ENCODE measurements at places on chromosomes 5 and 9.

- DNase-seq: peak; percentile 43
Observed at GRCh38 chr5:138610918-138611677, 35.9 kb upstream of the HSPA9 start.

- no peak for DNase-seq
Observed at GRCh38 chr9:32554107-32554506, 1.7 kb upstream of the TOPORS start.

GRCh38 chr5:107557051-107557658, 113.6 kb downstream of the EFNA5 start:
- DNase-seq: no peak

DNA sequence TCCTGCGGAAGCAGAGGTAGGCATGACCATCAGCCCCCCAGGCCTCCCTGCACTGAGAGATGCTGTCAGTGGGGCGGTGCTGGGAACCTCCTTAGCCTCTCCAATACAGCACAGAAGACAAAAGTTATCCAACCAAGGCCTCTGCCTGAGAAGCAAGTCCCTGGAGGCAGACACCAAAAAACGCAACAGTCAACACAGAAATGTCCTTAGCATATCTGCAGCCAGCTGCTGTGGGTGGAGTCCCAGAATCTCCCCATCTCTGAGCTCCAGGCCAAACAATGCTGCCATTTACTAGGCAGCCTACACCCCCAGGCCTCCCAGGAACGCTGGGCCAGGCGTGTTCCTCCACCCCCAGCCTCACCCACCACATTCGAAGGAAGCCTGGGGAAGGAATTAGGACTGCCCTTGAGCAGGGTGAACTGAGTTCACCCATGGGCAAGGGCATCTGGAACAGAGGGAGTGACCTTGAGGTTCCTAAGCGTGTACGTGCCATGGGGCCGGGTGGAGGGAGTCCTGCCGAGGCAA, 43.7 kb downstream of the STK10 start:
- no peak for DNase-seq

- peak; percentile 90 for DNase-seq
Observed at GRCh38 chr9:75869236-75869635, 21.2 kb upstream of the PCSK5 start.

DNA sequence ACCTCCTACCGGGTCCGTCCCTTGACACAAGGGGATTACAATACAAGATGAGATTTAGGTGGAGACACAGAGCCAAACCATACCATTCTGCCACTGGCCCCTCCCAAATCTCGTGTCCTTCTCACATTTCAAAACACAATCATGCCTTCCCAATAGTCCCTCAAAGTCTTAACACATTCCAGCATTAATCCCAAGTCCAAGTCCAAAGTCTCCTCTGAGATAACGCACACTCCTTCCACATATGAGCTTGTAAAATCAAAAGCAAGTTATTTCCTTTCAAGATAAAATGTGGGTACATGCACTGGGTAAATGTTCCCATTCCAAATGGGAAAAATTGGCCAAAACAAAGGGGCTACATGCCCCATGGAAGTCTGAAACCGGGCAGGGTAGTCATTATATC, 463.9 kb upstream of the CDH9 start:
- DNase-seq: no peak

- DNase-seq: peak; percentile 34
Observed at GRCh38 chr9:5825223-5825622, 7.7 kb downstream of the ERMP1 start.

GRCh38 chr5:16025681-16026080, 153.9 kb downstream of the MARCHF11 start:
- no peak for DNase-seq

DNA sequence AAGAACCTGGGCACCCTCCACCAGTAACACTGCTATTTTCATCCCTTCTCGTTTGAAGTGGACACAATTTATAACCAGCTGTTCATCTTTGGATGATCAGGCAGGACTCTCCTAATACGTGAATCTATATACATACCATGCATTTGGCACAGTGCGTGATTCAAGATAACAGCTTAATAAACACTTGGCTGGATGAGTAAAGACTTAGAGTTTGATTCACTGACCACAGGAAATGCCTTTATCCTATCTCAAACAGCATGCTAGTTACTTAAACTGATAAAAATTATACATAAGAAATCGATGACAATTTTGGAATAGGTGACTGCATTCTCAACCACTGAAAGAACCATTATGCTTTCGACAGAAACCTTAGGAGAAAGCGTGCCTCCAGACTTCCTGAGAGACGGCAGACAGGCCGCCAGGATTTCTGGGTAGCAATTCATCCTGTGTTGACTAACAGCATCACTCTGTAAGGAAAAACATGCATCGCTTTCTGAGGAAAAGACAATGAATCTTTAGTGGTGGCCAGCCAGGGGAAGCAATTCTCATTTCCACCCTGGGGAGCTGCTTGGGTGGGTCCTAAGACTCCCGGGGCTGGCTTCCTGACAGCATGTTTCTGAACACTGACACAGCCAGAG, 9.7 kb downstream of the MRPL36 start:
- no peak for DNase-seq

GRCh38 chr5:43376496-43377140, 35.6 kb downstream of the CCL28 start:
- DNase-seq: peak; percentile 46

- peak; percentile 29 for DNase-seq
Observed at GRCh38 chr9:92964607-92965060, 17.3 kb downstream of the FGD3 start.

DNA sequence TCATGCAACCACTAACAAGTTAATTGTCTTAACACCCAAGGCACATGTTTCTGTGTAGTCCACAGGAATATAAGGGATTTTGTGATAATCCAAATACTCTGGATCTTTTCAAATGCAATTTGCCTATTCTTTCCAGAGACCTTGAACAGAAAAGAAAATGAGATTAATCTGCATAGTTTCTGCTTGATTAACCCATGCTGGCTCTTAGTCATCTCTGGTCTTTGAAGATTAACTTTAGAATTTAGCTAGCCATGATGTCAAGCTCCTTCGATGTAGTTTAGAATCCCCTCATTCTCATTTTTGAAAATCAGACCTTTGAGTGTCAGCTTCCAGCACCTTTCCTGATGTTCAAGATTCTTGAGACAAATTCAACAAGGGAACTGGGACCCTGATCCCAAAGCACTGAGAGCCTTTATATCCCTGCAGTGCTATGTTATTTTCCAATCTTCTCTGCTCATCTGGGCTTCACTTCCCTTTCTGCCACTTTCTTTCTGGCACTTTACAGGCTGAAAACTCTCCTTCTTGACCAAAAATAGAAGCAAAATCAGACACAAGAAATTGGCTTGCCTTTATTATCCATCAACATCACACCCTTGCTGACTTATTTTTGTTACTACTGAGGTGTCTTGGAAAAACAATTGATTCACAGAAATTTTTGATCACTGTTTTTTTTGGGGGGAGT, 155.5 kb downstream of the PALM2AKAP2 start:
- no peak for DNase-seq

DNA sequence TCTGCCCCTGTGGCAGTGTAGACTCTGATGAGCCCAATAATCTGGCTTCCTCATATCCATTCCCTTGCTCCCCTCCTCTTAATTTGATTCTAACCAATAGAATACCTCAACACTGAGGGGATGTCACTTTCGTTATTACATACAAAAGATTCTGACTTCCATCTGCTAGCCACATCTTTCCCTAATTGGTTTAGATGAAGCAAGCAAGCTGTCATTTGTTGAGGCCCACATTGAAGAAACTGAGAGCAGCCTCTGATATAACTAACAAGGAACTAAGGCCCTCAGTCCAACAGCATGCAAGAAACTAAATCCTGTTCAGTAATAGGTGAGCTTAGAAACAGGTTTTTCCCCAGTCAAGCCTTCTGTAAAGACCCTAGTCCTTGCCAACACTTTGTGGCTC, 5.8 kb downstream of the ADAMTS6 start:
- DNase-seq: no peak

DNA sequence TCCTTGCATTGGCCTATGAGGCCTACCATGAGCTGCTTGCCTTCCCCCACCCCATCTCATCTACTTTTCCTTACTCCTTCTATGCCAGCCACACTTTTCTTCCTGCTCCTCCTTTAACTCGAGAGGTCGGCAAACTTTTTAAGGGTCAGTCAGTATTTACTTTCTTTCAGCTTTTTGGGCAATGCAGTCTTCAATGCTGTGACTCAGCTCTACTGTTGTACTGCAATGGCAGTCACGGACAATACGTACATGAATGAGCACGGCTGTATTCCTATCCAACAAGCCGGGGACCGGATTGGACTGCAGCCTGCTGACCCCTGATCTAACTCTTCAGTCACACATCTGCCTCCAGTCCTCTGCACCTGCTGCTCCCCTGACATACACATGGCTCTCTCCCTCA, 602 bp upstream of the ACTL7A start:
- DNase-seq: no peak

GRCh38 chr9:102479191-102479590, 515.9 kb upstream of the CYLC2 start:
- DNase-seq: no peak

- no peak for DNase-seq
Observed at GRCh38 chr5:140205952-140206351, 31.0 kb downstream of the CYSTM1 start.

DNA sequence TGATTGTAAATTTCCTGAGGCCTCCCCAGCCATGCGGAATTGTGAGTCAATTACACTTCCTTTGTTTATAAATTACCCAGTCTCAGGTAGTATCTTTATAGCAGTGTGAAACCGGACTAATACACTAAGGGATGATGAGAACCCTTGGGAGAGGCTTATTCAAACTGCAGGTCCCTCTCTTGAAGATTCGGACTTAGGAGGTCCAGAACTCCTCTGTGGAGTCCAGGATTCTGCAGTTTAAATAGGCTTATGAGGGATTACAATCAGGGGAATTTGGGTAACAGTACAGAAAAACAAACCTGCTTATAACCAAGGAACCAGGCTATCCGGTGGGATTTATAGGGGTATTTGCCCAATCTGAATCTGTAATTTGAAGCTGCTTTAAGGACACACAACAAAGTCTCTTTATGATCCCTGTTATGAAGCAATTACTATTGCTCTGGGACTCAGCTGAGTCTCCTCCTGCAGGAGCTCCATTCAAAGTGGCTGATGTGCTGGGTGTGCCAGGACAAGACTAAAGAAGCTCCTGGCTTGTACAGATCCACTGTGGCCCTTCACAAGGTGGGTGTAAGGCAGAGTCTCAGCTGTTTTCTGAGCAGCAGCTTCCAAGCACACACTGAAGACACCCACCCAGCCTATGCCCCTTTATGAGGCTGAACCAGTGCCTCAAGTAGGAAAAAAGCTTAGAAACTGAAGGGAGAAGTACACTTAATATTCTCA, 41.8 kb upstream of the LHFPL2 start:
- no peak for DNase-seq

- DNase-seq: peak; percentile 62
Observed at GRCh38 chr9:71909887-71910649, 925 bp downstream of the ABHD17B start.

DNA sequence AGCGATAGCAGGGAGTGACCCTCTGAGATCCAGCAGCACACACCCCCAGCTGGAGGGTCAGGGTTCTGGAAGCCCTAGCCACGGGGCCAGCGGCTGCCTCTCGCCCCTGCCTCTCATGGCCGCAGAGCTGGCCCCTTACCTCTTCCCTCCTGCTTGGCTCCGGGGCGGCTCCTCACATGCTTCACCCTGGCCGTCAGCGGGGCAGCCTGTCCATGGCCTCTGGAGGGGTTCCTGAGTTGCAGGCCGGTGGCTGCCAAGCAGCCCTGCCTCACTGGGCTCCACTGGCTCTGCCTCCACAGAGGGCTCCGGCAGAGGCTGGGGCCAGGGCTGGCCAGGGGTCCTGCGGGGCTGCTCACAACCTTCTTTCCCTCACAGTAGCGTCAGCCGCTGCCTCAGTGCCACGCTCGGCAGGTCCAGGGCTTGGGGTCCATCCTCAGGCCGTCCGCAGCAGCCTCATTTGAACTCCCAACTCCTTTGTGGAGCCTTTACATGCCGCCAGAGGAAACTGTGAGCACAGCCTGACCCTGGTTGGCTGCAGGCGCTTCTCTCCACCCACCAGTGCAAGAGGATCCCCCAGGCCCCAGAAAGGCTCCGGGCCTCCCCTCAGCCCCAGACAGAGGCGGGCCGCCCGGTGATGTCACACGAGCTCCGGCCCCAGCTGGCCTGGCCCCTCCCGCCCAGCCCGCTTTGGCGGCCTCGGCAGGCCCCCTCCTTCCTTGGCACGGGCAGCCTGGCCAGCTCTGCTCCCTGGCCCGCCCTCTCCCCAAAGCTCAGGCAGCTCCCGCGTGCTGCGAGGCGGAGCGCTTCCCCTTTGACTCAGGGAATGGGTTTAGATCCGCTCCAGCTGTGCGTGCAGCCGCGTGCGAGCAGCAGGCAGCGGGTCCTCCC, at the start of gene ANGPTL2:
Gene ANGPTL2, minus strand, starts transcription at position 460 of the 888 bp plus-strand sequence. CDS start 13,904 bp downstream, outside the sequence.
- DNase-seq: peak; percentile 74

DNA sequence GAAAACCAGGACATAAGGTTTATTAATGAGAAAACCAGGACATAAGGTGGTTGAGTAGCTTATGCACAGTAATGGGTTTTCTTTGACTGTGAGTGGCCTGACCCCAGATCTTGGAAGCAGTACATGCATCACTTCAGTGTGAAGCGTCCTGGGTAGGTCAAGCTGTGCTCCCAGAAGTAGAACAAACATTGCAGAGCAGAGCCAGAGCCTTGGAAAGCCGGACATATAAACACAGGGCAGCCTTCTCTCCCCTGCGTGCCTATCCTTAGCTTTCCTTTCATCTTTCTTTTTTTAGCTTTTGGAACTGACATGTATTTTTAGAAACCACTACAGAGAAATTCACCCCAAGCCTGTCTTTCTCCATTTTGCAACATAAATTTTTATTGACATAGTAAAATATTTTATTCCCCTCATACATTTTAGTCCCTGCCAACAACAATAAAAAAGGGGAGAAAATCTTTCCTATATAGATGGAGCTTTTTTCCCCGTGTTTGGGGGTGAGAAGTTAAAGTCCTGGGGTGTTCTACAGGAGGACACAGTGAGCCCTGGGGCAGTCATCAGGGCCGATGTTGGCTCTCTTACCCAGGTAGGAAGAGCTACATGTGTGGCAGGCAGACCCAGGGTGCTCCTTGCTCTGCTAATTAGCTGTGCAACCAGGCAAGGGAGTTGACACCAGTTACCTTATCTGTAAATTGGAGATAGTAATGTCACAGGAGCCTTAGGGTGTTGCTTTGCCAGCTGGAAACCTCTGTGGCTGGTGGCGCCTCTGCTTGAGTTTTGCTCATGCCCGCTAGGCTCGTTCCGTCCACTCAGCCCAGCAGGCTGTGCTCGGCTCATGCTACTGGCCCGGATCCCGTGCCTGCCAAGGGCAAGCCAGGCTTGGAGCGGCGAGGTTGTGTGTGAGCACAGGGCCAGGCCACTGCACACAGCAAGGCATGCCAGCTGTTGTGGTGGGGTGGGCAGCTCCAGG, 389.6 kb downstream of the KDM4C start:
- DNase-seq: no peak

GRCh38 chr9:115675834-115676233, 477.8 kb upstream of the PAPPA start:
- no peak for DNase-seq

GRCh38 chr5:16704945-16705344, 88.1 kb upstream of the RETREG1 start:
- no peak for DNase-seq

DNA sequence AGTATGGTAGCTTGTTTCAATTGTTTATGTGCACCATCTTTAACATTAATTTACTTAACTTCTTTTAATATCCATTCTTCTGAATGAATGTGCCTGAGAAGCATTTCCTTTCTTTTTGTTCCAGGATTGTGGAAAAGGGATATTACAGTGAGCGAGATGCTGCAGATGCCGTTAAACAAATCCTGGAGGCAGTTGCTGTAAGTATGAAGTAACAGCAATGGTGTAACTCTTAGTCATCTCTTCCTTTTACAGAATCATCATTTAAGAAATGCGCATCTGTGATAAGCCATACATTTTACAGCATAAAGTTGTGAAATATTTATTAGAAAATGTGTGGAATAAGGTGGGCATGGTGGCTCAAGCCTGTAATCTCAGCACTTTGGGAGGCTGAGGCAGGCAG, 117.7 kb downstream of the STARD4 start:
- DNase-seq: peak; percentile 3
